ENCODE measurements at places on chromosomes 16 and 17.
A peak's percentile ranks its signal among the peaks of the same experiment; 100 is the strongest.

DNA sequence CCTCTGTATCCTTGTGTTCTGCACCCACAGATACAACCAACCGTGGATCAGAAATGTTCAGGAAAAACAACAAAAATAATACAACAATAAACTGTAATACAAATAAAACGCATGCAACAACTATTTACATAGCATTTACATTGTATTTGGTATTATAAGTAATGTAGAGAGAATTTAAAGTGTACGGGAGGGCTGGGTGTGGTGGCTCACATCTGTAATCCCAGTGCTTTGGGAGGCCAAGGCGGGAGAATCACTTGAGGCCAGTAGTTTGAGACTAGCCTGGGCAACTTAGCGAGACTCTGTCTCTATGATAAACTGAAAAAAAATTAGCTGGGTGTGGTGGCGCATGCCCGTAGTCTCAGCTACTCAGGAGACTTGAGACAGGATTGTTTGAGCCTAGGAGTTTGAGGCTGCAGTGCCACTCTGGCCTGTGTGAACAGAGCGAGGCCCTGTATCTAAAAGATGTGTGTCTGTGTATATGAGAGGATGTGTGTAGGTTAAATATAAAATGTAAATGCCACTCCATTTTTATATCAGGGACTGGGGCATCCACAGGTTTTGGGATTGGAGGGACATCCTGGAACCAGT lies 13.3 kb downstream of the SEC14L1 start:
- DNase-seq = no peak

GRCh38 chr16:86575754-86576557 lies 2.4 kb upstream of the FOXL1 start:
- peak; percentile 46 for DNase-seq

DNA sequence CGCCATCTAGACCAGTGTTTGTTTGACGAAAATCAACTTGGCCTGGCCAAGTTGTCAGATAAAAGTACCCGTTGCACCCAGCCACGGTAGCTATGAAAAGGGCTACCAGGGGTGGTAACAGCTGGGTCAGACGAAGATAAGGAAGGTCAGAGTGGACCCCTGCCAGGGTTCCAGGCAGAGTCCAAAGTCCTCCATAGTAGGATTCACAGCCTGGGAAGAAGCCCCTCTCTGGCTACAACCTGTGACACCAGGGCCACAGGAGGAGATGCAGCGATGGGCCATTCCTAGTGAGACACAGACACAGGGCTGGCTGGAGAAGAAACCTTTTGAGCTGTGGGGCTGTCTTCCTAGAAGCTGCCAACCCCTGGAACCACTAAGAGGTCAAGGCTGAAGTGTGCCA lies 39.3 kb downstream of the MEAK7 start:
- no peak for DNase-seq

GRCh38 chr16:77690416-77690815 lies 31.9 kb upstream of the NUDT7 start:
- no peak for DNase-seq

- DNase-seq = peak; percentile 48
Observed at GRCh38 chr17:81509207-81509971, 3.2 kb downstream of the ACTG1 start.

DNA sequence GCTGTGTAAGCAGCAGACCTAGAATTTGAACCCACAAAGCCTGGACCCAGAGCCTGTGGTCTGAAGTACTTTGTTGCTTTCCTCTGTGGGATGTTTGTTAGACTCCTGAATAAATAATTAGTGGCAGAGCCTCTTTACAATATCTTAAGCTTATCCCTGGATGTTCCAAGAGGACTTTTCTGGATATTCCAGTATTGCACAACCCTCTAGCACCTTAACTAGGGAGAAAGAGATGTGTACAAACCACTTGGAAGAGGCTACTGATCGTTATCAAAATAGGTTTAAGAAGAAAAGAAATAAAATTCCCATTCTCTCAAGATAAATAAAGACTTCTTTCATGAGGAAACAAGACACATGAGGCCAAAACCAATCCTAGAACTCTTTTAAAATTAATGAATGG lies 632.4 kb downstream of the CDH11 start:
- no peak for DNase-seq

- no peak for DNase-seq
Observed at GRCh38 chr16:21037736-21038135, 112.9 kb downstream of the DNAH3 start.

DNA sequence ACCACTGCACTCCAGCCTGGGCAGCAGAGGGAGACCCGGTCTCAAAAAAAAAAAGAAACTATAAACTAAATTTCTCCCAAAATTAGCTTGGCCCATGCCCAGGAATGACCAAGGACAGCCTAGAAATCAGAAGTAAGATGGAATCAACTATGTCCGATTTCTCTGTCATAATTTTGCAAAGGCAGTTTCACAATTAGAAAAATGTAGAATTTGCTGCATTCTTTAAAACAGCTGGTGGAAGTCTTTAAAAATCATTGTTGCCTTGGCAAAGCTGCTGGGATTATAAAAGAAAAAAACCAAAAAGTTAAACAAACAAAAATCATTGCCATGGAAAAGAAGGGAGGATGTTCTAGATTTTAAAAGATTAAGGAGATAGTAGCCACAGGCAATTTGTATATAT lies 32.4 kb downstream of the WWP2 start:
- no peak for DNase-seq

GRCh38 chr16:75763204-75763603 lies 36.9 kb upstream of the CPHXL start:
- no peak for DNase-seq

GRCh38 chr17:81821603-81822311 lies 11.3 kb downstream of the MCRIP1 start:
- DNase-seq = no peak

GRCh38 chr16:50123417-50123816 lies 29.7 kb upstream of the TENT4B start:
- no peak for DNase-seq

DNA sequence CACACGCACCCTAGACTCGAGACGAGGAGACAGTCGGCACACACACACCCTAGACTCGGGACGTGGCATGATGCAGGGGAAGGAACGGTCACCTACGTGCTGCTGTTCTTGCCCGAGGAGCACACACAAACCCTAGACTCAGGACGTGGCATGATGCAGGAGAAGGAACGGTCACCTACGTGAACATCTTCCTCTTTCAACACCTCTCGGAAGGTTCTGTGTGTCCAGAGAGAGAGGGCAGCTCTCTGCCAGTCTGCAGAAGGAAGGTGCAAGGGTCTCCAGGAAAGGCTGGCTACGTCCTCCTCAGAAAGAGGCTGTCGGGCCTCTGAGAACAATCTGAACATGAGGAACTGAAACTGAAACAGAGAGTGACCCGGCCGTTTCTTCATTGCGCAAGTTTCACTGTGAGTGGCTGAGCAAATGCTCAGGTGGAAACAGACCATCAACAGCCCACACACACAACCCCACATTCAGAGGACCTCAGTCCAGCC lies 43.4 kb downstream of the ZNF276 start:
- peak; percentile 26 for DNase-seq

GRCh38 chr16:46857368-46857945 lies 26.5 kb upstream of the C16orf87 start:
- no peak for DNase-seq

DNA sequence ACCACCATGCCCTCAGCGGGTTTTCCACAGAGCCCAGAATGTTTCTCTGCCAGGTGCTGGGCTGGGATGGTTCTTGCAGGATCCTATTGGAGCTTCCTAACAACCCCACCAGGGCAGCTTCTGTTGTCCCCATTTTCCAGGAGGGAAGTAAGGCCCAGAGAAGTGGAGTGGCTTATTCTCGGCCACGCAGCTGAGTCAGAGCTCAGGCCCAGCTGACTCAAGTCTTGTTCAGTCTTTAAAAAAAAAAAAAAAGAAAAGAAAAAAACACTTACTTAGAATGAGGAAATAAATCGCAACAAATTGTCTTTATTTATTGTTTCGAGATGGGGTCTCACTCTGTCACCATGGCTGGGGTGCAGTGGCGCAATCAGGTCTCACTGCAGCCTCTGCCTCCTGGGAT lies 413.0 kb downstream of the CPPED1 start:
- no peak for DNase-seq

DNA sequence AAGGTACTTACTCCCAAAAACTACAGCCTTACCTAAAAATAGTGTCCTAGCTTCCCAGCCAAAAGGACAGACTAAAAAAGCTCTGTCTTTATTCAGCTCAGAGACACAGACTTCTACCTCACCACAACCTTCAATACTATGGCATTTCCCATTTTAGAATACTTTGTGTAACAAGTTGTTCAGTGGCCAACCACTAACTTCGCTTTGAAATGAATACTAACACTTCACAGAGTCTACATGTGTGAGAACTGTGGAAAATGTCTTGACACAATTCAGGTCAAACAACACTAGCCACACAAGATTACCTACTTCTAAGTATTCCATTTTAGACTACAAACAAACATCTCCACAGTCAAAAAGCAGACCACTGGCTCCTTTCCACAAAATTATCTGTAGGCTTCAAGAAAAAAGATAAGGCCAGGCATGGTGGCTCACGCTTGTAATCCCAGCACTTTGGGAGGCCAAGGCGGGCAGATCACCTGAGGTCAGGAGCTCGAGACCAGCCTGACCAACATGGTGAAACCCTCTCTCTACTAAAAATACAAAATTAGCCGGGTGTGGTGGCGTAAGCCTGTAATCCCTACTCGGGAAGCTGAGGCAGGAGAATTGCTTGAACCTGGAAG lies 3.2 kb downstream of the HELZ start:
- no peak for DNase-seq

DNA sequence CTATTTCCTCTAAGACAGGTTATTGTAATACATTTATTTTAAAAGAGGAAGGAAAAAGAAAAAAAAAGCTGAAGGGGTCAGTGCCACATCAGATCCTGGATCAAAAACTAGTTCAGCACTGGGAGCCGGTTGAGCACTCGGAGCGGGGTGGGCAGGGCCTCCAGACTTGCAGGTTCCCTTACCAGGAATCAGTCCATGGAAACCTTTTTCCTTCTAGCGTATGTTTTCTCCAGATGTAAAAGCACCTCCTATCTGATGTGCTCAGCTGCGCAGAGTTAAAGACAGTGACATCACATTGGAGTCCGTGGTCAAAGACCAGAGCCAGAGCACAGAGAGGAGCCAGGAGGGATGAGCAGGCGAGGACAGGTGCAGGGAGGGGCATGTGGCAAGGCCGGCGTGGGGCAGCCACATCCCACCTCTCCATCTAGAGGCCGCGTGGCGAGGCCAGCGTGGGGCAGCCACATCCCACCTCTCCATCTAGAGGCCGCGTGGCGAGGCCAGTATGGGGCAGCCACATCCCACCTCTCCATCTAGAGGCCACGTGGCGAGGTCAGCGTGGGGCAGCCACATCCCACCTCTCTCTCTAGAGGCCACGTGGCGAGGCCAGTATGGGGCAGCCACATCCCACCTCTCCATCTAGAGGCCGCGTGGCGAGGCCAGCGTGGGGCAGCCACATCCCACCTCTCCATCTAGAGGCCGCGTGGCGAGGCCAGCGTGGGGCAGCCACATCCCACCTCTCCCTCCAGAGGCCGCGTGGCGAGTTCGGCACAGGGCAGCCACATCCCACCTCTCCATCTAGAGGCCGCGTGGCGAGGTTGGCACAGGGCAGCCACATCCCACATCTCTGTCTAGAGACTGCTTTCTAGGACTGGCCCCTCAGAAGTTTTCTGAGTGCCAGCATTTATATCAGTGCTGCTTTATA lies 166.8 kb upstream of the CHMP6 start:
- DNase-seq = no peak

GRCh38 chr17:41383690-41384089 lies 1.6 kb upstream of the KRT34 start:
- no peak for DNase-seq

- no peak for DNase-seq
Observed at GRCh38 chr16:76532188-76532973, 255.2 kb downstream of the CNTNAP4 start.

DNA sequence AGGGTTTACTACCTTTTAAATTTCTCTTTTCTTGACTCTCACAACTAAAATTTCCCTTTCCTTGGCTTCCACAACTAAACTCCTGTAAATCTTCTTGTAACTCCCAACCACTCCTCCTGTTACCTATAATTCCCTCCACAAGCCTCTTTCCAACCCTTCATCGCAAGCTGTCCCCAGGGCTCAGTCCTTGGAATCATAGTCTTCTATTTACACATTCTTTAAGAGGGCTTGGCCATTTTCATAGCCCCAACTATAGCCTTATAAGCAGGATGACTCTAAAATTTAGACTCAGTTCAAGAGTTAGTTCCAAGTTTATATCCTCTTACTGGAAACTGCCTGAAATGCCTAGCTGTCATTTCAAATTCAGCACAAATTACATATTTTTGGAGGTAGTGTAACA lies 23.9 kb downstream of the GLG1 start:
- DNase-seq = no peak

DNA sequence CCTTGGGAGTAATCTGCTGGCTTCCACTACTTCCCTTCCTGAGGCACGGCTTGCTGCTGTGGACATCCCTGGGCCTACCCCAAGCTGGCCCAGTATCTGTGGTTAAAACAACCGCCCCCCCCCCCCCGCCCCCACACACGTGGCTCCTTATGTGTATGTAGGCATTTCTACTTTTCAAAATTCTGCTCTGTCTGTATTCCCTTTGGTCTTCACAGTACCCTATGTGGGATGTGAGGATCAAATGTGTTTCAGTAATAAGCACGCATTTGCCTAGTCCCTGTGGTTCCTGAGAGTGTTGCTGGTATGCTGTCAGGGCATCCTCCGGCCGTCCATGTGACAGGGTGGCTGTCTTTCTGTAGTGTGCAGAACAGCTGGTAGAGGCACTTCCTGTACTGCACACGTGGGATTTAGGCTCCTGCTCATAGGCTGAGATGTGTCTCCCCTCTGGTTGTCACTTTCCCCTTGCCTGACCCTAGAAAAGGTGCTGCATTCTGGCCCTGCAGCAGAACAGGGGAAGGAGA lies 2.2 kb downstream of the NT5M start:
- DNase-seq = peak; percentile 50

GRCh38 chr17:50533720-50534148 lies 1.2 kb downstream of the EPN3 start:
- DNase-seq = no peak

DNA sequence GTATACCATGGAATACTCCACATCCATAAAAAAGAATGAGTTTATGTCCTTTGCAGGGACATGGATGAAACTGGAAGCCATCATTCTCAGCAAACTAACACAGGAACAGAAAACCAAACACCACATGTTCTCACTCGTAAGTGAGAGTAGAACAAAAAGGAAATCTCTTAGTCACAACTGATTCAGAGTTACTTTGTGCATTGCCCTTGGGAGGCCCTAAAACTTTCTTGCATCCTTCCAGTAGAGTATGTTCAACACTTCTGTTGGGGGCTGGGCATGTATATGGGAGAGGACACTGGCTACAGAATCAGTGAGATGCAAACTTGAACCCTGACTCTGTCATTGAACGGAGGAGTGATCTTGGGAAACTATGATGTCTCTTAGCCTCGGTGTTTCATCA lies 147.4 kb upstream of the IRX5 start:
- DNase-seq = no peak

DNA sequence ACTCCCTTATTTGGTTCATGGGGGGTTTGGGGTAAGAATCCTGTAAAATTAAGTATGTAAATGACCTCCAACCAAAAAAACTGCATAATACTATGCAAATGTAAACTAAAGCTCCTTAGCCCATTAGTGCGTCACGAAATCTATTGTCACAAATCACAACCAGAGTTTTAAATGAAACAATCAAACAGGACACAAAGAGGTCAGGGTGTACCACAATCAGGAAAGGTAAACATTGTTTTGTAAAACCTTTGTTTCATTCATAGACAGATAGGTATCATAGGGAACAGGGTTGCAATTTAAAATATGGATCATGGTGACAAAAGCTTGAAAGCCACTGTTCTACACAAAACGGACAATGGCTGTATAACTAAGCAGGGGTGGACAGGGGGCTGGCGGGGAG lies 61.0 kb downstream of the ARHGAP17 start:
- DNase-seq = no peak

- peak; percentile 30 for DNase-seq
Observed at GRCh38 chr17:35612924-35613521, 25.9 kb downstream of the AP2B1 start.

Measured in stimulated activated CD4-positive, alpha-beta T cell treated with anti-CD3 and anti-CD28 coated beads, Interleukin-4, amount 100 ng/mL, for 24 hours (primary cell).